ENCODE measurements at places on chromosomes 4 and X.

- no peak for DNase-seq
Observed at GRCh38 chr4:2291705-2292645, 30.1 kb upstream of the MXD4 start.

- DNase-seq, result no peak
Observed at GRCh38 chr4:68359508-68359907, 9.6 kb upstream of the YTHDC1 start.

DNA sequence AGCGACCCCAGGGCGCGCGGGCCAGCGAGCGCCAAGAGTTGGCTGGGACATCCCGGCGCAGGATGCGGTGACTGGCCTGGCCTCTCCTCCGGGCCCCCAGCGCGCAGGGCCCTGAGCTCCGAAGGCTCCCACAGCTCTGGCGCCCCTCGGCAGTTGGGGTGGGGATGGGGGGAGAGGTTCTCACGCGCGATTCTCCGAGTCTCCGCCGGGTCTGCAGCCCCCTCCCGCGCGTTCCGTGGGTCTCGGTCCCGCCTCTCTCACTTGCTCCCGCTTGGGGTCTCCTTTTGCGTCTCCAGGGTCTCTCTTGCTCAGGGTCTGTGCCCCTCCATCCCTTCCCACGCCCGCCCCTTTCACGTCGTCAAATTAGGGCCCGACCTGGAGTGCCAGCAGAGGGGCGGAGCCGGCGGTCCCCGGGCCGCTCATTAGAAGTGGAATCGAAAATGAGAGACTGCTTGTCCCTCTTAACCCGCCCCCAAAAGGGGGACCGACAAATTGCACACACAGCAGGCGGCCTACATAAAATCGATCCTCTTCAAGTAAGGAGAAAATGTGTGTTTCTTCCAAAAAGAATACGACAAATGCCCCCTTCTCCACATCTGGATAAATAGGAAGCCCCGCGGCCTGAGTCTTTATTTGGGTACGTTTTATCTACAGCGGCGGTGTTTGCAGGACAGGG is 877 bp upstream of the NKX1-1 start:
- DNase-seq, result no peak

DNA sequence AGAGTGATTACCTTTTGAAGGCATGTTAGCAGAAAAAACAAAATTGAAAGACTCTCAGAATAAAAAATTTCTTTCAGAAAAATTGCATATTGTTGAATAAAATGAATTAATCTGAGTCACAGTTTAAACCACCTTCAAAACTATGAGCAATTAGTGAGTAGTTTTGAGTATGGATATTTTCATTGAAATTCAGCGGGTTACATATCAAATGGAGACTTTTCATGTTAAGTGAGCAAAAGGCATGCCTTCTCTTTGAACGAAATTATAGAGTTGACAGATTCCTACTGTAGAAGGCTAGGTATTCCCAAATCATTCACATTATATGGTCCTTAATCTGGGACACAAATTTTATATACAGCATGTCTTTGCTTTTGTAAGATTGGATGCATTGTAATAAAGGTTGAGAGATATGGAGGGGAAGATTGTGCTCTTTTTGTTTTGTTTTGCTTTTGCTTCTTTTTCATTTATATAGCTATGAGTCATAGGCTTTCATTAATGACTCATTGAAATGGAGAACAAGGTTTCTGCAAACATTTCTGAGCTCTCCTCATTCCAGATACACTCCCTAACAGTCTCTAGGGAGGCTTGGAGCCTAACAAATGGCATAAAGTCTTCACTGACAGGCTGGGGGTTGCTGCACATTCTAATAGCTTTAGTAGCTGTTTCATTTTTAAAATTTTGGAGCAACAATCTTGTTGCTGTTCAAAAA is 21.6 kb downstream of the PCDH18 start:
- no peak for DNase-seq

GRCh38 chr4:8383016-8383415 is 57.5 kb downstream of the ACOX3 start:
- no peak for DNase-seq

- peak; percentile 21 for DNase-seq
Observed at GRCh38 chr4:39043861-39044363, 11.7 kb upstream of the TMEM156 start.
